Right hindlimb (tissue), 1 donor: ENCODE measurements at places on chromosomes 12 and 14.
A peak's percentile ranks its signal among the peaks of the same experiment; 100 is the strongest.

- DNase-seq, result no peak
These were observed 55.0 kb downstream of the IGF1 start for GRCh38 chr12:102425109-102426039.

DNA sequence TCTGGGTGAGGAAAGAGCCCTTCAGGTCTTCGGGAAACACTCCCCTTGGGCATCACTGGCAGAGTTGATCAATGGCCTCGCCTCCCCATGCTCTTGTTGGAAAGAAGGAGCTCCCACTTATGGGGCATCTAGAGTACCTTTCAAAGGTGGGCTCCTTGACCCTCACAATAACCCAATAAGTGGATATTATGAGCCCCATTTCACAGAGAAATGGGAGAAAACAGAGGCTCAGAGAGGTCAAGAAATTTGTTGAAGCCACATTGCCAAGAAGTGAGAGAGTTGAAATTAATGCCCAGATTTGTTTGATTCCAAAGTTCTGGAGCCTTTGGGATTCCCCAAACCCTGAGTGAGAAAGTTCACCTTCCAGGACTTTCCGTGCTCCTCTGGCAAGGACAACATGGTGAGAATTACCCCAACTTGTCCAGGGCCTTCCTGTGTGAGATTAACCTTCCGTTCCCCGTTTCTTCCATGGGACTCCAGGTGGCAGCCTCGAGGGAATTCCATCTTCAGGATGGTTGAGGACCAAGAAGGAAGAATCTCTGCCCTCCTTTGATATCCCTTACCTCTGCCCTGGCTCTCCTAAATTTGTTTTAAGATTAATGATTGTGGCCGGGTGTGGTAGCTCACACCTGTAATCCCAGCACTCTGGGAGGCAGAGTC, 7.5 kb upstream of the CHD4 start:
- no peak for DNase-seq

DNA sequence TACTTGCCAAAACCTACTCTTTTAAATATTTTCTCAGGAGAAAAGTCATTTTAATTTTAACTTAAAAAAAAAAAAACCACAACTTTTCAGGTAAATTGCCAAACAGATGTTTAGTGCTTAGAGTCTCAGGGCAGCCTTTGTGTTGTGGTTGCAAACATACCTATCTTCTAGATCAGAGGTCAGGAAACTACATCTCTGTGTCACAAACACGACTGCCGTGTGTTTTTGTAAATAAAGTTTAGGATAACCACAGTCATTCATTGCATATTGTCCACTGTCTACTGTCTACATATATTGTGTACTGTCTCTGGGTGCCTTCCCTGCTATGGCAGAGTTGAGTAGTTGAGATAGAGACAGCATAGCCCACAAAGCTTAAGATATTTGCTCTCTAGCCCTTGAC, 48.9 kb downstream of the DYRK2 start:
- DNase-seq, result no peak

GRCh38 chr12:132430838-132431774, 58.8 kb upstream of the FBRSL1 start:
- DNase-seq, result peak; percentile 88

DNA sequence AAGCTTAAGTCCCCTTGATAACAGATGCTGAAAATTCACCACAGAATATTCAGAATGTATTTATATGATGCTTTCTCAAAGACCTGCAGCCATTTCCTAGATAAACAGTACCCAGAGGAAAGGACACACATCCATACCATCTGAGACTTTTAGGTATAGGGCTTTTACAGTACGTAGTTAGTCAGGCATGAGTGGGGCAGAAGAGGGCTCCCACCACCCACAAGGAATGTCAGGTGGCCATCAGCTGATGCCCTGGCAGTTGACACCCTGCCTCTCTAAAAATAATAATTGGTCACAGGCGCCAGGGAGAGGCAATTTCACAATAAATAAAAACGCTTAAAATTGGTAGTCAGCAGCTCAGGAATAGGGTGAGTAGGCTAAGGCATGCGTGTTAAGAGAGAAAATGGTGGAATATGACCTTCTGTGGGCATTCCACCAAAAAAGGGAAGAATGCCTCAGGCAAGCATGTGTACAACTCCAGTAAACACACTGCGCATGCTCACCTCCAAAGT, 7.8 kb upstream of the TAS2R46 start:
- DNase-seq, result no peak

DNA sequence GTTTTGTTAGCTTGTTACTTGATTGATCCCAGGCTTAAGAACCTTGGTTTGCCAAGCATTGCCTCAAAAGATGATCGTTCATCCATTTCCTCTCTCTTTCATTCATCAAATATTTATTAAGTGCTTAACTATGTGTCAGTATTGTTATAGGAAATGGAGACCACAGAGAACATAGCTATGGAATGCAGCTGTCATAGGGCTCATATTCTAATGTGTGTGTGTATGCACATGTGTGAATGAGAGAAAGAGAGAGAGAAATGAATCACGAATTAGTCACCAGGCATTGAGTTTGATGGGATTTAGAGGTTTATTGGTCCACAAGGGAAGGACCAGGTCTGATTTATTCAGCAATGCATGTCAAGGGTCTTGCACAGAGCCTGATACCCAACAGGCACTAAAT, 71.0 kb upstream of the FBXO21 start:
- DNase-seq, result no peak

DNA sequence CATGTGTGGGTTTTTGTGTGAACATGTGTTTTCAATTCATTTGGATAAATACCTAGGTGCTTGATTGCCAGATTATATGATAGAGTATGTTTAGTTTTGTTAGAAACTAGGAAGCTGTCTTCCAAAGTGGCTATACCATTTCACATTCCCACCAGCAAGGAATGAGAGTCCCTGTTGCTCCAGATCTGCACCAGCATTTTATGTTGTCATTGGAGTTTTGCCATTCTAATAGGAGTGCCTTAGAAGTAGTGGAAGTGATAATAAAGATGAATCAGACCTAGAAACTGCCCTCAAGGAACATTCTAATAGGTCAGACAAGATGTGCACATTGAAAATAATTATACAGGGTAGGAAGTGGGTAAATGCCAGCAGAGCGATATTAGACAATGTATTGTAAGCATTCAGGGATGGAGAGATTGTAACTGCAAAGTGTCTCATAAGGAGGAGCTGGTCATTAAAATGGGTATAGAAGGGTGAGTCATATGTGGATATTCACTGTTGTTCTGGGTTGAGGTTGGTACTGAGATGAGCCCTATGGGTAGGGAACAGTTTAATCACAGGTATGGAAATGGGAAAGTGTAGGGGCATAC, 71.4 kb downstream of the MNAT1 start:
- no peak for DNase-seq

DNA sequence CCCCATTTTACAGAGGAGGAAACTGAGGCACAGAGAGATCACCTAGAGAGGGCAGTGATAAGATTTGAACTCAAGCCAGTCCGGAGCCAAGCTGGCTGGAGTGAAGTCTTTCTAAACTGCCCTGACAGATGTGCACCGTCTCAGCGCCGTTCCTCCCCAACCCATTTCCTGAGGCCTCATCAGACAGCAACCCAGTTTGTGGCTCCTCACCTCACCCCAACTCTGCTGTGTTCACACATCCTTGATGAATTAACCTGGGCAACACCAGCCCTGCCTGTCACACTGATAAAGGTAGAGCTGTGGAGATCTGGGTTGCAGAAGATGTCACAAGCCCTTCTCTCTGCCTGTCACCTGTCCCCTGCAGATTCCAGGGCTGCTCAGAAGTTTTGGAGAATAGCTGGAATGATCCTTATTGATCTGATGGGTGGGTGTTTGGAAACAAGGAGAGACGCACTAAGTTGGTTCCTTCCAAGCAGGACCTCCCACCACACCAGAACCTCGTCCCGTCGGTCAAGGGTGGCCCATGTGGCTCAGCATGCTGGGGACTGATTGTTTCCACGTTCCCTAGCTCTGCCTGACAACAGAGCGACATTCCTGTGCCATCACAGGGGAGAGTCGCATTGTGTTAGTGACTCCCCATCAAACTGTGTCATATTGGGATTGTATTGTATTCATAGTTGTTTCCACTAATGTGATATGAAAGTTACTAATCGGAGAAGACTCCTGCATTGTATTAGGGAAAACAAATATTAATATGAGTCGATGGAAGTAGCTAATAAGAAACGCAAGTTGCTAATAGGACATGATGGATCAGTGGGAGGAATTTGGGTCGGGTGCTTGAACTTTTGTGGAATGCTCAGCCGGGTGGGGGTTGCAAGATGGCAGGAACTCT, 200.6 kb downstream of the PHETA1 start:
- DNase-seq, result no peak

- DNase-seq, result no peak
These were observed 19.7 kb downstream of the FGD4 start for GRCh38 chr12:32418903-32419519.

DNA sequence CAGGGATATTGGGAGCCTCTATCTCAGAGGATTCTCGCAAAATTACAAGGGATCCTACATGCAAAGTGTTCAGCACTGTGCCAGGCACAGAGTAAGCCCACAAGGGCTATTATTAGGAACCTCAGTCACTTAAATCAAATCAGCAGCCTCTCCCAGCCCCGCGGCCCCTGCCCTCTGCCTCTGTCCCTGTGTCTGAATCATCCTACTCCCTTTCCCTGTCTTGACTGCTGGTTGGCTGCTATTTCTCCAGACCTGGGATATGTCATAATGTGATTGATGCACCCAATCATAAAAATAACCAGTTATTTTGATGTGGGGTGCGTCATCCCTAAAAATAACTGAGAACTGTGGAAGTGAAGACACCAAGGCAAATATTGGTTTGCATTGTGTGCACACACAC, 176.3 kb downstream of the KSR2 start:
- DNase-seq, result no peak

GRCh38 chr12:12899530-12900380, 8.4 kb downstream of the GPRC5A start:
- DNase-seq, result no peak

DNA sequence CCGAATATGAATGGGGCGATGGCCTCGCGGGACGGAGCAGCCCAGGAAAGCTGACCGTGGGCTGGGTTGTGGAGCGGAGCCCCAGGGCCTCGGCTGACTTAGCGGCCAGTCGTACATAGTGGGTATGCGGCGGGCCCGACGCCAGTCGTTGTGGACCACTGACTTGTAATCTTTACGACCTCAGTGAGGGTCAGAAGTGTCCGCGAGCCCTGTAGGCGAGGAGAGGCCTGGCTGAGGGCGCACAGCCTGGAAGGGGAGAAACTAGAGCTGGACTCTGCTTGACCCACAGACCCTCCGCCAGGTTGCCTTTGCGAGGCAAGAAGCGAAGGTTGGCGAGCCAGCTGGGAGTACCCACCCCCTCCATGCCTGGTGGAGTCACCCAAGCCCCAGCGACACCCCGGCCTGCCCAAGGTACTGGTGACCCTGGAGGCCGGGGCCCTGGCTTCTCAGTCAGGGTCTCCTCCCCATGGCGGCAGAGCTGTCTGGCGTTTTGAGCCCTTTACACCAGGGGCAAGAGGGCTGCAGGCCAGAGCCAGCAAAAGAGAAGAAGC, 15.6 kb upstream of the DYNC1H1 start:
- DNase-seq, result no peak

- peak; percentile 41 for DNase-seq
These were observed 2.0 kb upstream of the SLC2A3 start for GRCh38 chr12:7937833-7938506.

GRCh38 chr12:89349814-89350213, 2.5 kb downstream of the DUSP6 start:
- peak; percentile 70 for DNase-seq

DNA sequence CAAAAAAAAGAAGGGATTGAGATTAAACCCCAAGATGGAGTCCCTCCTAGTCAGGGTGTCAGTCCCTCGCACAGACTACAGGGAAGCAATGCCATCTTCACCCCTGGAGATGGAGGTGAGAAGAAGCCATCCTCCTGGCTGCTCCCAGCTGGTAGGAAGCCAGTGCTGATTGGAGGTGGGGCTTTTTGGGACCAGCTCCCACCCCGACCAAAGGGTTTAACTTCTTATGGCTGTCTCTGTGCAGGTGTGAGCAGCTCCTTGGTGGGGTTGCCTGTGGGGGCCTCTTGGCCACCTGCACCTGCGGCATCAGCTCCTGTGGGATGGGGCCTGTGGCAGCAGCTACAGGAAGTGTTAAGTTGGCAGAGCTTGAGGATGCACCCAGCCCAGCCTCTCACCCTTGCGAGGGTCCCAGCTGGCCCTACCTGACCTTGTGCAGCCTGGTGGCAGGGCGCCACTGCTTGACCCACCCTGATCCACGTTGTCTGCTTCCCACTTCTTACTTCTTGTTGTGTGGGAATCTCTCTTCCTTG, 3.8 kb upstream of the KRT86 start:
- DNase-seq, result no peak

GRCh38 chr12:70741256-70741655, 104.0 kb upstream of the PTPRB start:
- DNase-seq, result no peak

- no peak for DNase-seq
These were observed 46.8 kb downstream of the ATP2B1 start for GRCh38 chr12:89661706-89662330.

DNA sequence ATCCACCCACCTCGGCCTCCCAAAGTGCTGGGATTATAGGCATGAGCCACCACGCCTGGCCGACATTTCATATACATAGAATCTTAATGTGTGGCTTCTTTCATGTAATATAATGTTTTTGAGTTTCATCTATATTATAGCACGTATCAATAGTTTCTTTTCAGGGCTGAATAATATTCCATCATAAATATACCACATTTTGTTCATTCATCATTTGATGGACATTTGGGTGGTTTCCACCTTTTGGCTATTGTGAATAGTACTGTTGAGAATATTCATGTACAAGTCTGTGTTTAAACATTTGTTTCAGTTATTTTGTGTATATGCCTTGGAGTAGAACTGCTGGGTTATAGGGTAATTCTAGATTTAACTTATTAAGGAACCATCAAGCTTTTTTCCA, 12.0 kb downstream of the ACVR1B start:
- DNase-seq, result no peak

GRCh38 chr12:41777064-41777790, 367.4 kb downstream of the GXYLT1 start:
- no peak for DNase-seq

DNA sequence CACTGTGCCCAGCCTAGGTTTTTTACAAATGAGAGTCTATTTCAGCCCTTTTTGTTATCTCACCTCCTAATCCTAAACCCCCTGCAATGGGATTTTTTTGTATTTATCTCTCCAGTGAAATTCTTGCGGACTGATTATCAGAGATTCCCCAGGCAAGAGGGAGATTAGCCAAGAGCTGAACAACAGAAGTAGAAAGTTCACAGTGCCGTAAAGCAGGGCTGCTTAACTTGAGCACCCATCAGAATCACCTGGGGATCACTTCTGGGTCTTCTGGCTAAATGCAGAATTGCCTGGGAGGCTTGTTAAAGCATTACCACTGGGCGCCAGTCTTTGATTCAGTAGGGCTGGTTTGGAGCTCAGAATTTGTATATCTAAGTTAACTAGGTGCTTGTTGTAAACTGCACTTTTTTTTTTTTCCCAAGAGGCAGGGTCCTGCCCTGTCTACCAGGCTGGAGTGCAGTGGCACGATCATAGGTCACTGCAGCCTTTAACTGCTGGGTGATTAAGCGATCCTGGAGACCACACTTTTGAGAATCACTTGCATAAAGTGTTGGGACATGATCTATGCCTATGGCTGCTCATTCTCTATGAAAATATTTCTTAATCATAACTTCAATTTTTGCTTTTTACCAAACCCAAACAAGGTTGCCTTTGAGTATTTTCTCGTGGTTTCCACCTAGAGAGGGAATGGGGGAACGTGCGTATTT, 1.1 kb upstream of the DPPA3 start:
- DNase-seq, result no peak
